HepG2 (cell line): ENCODE measurements at places on chromosomes 2 and 18. TPM values are rescaled to one million over a fixed set of nuclear protein-coding genes. Genes with fewer than 3 reads are reported as not detected.

DNA sequence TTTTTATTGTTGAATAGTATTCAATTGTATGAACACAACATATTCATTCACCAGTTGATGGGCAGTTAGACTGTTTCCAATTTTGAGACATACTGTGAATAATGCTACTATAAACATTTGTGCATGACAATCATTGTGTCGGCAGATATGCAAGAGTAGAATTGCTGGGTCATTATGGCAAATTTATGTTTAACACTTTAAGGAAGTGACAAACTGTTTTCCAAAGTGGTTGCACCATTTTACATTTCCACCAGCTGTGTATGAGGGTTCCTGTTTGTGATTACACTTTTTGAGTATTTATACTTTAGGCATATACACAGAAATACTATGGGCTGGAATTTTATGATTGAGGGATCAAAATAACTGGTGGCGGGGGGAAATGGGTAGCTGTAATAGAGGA, 61.2 kb downstream of the MAP4K3 start:
- H3K36me3 ChIP-seq: peaks cover 6% of the 10 kb centered on the region
- peaks cover 23% of the 10 kb centered on the region for H3K4me1 ChIP-seq
- H3K27me3 ChIP-seq: no peaks in the 10 kb centered on the region

KYNU gene
- total RNA-seq: 68.6 and 98.2 TPM in 2 replicates

GRCh38 chr2:213253162-213253561, 31.1 kb upstream of the SPAG16 start:
- H3K27me3 ChIP-seq: no peaks in the 10 kb centered on the region

ANKRD62 gene
- not detected in 2 replicates for total RNA-seq

CCDC74B gene
- 0.11 TPM in 1 of 2 replicates, not detected in the other for total RNA-seq

DNA sequence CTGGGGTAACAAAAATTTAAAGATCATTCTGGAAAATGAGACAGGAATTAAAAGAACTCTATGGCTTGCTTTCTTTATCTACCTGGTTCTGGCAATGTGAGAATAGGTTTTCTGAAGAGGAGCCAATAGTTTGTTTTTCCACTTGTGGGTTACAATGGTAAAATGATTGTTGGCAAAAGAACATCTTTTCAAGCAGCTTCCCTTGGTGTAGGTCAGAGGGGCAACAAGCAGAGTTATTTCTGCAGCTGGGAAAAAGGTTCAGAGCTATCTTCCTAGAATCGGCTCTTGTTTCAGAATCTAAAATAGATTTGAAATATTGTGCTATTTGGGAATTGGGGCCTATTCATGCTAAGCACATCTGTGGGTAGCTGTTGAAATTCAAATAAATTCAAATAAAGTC, 11.5 kb upstream of the TSPYL6 start:
- H3K27me3 ChIP-seq: no peaks in the 10 kb centered on the region
- H3K36me3 ChIP-seq: no peaks in the 10 kb centered on the region
- peaks cover 26% of the 10 kb centered on the region for H3K4me1 ChIP-seq
- no peak overlapping the region for H3K27ac ChIP-seq
- H3K4me3 ChIP-seq: no peak overlapping the region
- no peak for DNase-seq

- H3K27me3 ChIP-seq: no peaks in the 10 kb centered on the region
- peak overlapping the region; percentile 96 for H3K27ac ChIP-seq
- no peaks in the 10 kb centered on the region for H3K36me3 ChIP-seq
- H3K4me3 ChIP-seq: peak overlapping the region; percentile 98
- DNase-seq: no peak
Measured at GRCh38 chr2:42359965-42360483, 993 bp downstream of the COX7A2L start.

DNA sequence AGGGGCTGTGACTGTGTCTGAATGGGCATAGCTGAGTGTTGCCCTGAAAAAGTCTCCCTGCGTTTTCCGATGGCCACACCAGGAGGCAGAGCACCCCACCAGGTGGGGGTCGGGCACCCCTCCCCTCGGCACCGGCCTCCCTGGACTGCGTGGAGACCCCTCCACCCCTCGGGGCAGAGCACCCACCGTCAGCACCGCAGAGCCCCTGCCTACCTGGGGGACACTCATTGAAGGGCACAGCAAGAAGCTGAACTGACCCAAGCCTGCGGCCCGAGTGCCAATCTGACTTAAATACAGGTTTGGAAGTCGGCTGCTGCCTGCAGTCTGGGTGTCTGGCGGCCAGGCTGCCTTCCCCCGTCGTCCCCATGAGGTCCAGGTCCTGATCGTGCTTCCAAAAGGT, 69.9 kb downstream of the KCNG2 start:
- H3K36me3 ChIP-seq: no peaks in the 10 kb centered on the region
- no peak overlapping the region for H3K27ac ChIP-seq
- peaks cover 9% of the 10 kb centered on the region for H3K27me3 ChIP-seq

- H3K4me1 ChIP-seq: peaks cover 22% of the 10 kb centered on the region
- H3K4me3 ChIP-seq: no peak overlapping the region
- no peak for DNase-seq
- peaks cover under 1% of the 10 kb centered on the region; the same call in 2 of the 3 replicates for H3K27me3 ChIP-seq
- no peak overlapping the region for H3K27ac ChIP-seq
Measured at GRCh38 chr2:105580870-105581554, 163.7 kb upstream of the NCK2 start.

DNA sequence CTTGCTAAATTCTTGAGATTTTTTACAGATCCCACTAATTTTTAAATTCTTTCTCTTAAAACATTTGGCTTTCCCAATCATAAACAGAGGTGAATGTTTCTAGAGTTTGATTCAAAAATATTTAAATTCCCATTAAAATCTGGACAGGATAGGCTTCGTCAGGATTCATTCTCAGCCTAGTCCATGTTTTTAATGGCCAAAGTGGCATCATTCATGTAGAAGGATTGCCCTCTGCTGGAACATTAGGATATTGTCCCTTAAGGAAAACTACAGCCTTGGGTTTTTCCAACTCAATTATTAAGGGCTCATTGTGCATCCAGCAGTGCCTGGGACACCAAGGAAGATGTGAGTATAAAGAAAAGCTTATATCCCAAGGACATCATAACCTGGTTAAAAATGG, 71.7 kb downstream of the TPGS2 start:
- 0 out of 2 replicates have a peak, but pooled peaks cover 6% of the 10 kb centered on the region for H3K4me1 ChIP-seq
- H3K36me3 ChIP-seq: no peaks in the 10 kb centered on the region
- no peaks in the 10 kb centered on the region for H3K27me3 ChIP-seq
- no peak overlapping the region for H3K4me3 ChIP-seq

IL37 gene
- not detected in 2 replicates for total RNA-seq

MARCHF4 gene
- total RNA-seq: not detected in 2 replicates

DNA sequence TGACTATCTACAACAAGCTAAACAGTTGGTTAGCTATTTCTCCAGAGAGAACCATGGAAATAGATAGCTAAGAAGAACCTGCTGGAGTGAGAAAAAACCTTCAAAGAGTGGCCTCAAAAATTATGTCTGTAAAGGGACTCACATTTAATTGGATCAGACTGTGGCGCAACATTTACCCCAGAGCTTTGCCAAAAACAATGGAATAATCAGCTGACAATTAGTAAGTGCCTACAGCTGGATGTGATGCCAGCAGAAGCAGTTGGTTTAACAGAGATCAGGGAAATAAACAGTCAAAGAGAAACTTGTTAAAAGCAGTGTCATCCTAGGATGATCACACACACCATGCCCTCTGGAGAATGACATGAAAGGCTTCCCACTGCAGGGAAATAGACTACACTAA, 310.7 kb downstream of the CLIP4 start:
- DNase-seq: no peak
- H3K27me3 ChIP-seq: peaks cover 3% of the 10 kb centered on the region; the same call in 1 of the 2 replicates
- H3K27ac ChIP-seq: no peak overlapping the region
- H3K4me1 ChIP-seq: no peaks in the 10 kb centered on the region
- H3K4me3 ChIP-seq: no peak overlapping the region
- no peaks in the 10 kb centered on the region for H3K36me3 ChIP-seq

ATG9A gene
- total RNA-seq: 22.2 and 35.0 TPM in 2 replicates

- H3K27ac ChIP-seq: no peak overlapping the region
- DNase-seq: no peak
- no peak overlapping the region for H3K4me3 ChIP-seq
- no peaks in the 10 kb centered on the region for H3K27me3 ChIP-seq
Measured at GRCh38 chr2:233399306-233400225, 45.3 kb downstream of the DGKD start.

DNA sequence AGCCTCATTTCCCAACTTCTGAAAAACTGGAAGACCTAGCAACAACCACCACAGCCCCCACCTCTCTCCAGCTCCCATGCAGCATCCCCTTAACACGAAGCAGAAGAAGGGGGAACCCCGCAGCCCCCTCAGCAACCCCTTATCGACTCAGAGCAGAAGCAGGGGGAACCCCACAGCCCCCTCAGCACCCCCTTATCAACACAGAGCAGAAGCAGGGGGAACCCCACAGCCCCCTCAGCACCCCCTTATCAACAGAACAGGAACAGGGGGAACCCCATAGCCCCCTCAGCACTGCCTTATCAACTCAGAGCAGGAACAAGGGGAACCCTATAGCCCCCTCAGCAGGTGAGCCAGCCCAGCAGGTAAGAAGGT, 6.7 kb downstream of the SLC66A2 start:
- H3K4me3 ChIP-seq: no peak overlapping the region
- H3K27me3 ChIP-seq: no peaks in the 10 kb centered on the region
- no peak overlapping the region for H3K27ac ChIP-seq
- peaks cover 84% of the 10 kb centered on the region for H3K4me1 ChIP-seq

GAREM1 gene
- 2.9 TPM in 2 replicates for total RNA-seq

DNA sequence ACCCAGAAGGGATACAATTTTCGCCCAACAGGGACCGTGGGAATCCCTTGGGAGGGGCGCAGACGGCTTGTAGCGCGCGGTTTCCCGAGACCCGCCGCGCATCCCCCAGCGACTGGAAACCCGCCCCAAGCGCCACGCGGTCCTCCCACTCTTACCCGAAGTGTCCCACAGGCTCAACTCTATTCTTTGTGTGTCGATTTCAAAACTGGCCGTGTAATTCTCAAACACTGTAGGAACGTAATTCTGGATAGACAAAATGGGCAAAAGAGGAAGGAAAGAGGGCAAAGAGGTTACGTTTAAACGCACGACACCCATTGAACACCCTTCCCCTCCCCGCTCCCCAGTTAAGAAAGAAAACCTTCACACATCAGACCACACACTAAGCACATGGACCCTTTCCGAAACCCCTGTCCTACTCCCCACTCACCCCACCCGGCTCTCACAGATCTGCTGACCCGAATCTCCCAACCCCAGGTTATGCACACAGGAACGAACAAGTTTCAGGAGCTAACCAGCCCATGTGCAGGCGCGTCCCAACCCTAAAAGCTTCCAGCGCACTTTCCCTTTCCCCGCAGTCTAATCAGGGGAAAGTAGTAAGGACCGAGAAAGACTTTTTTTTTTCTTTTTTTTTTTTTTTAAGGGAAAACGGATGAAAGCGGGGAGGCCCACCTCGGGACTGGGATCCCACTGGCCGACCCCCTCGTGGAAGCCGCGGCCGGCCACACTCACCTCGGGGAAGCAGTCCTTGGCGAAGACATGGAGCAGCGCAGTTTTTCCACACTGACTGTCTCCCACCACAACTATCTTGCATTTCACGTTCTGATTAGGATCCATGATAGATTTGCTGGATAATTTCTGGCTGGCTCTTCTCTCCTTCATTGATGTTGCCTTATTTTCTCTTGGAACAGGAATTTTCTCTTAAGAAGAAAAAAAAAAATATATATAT, 655 bp downstream of the RND3 start:
- H3K27me3 ChIP-seq: peaks cover 6% of the 10 kb centered on the region; the same call in 1 of the 2 replicates
- H3K27ac ChIP-seq: no peak overlapping the region
- peak overlapping the region; percentile 43; the same call in 1 of the 2 replicates for H3K4me3 ChIP-seq
- peaks cover 21% of the 10 kb centered on the region for H3K4me1 ChIP-seq

DNA sequence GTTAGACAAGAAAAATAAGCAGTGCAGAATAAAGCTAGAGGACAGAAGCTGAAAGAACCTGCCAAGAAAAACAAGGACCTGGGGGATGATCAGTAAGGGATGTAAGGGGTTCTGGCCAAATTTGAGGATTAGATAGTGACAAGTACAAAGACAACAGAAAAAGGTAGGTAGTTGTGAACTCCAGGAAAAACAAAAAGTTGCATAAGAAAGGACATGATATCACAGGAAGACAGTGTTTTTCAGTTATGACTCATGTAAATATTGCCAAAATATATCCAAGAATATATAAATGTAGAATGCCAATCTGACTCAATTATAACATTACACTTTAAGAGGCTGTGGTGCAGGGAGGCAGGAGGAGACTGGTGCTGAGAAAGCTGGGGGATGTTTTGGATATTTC, 209.8 kb upstream of the SH3BP4 start:
- H3K27ac ChIP-seq: no peak overlapping the region
- peaks cover 13% of the 10 kb centered on the region for H3K4me1 ChIP-seq
- DNase-seq: no peak
- no peak overlapping the region for H3K4me3 ChIP-seq
- no peaks in the 10 kb centered on the region for H3K27me3 ChIP-seq

VAMP8 gene
- total RNA-seq: 83.3 and 97.0 TPM in 2 replicates

VWC2L gene
- total RNA-seq: not detected in 2 replicates

DNA sequence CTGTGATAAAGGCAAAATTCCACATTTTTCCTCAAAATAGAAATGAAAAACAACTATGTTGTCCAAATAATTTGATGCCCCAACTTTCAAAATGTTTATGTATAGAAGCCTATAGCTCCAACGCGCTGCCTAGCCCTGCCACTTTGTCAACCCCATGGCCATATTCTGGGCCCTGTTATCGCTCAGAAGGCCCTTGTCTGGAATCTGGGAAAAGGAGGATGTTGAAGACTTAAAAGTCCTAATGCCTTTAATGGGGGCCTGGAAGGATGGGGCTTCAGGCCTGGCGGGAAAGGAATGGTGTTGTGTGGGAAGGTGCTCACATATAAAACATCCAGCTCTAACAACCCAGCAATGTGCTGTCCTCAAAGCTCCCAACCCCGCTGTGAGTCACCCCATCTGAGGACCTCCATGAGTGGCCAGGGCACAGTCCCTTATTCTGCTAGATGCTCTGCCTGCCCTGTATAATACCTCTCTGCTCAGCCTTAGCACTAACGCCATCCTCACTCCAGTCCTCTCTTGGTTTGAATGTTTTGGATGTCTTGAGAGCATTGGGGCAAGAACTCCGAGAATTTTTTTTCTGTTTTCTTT, 86.0 kb downstream of the ACSL3 start:
- no peaks in the 10 kb centered on the region for H3K27me3 ChIP-seq
- H3K36me3 ChIP-seq: peaks cover 2% of the 10 kb centered on the region; the same call in 1 of the 3 replicates
- DNase-seq: no peak
- H3K4me1 ChIP-seq: no peaks in the 10 kb centered on the region

DNA sequence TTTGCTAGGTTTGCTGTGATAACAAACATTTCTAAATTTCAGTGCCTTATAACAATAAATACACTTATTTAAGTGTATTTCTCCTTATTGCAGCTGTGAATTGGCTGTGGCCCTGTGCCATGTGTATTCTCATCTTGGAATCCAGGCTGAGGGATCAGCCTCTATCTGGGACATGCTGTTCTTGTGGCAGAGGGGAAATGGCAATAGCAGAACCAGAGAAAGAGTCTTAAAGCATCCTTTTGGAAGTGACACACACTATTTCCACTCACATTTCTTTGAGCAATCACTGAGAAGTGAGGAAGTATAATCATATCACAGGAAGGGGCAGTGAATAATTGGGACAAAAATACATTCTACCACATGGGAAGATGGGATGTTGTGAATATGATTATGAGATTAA, 66.2 kb upstream of the PROKR1 start:
- H3K27ac ChIP-seq: no peak overlapping the region
- H3K27me3 ChIP-seq: no peaks in the 10 kb centered on the region
- no peaks in the 10 kb centered on the region for H3K36me3 ChIP-seq

TMEM17 gene
- total RNA-seq: 0.22 and 0.28 TPM in 2 replicates
